Astrocyte (in vitro differentiated cells and primary cell): ENCODE measurements at places on chromosomes 3 and 15.
A peak's percentile ranks its signal among the peaks of the same experiment; 100 is the strongest.

DNA sequence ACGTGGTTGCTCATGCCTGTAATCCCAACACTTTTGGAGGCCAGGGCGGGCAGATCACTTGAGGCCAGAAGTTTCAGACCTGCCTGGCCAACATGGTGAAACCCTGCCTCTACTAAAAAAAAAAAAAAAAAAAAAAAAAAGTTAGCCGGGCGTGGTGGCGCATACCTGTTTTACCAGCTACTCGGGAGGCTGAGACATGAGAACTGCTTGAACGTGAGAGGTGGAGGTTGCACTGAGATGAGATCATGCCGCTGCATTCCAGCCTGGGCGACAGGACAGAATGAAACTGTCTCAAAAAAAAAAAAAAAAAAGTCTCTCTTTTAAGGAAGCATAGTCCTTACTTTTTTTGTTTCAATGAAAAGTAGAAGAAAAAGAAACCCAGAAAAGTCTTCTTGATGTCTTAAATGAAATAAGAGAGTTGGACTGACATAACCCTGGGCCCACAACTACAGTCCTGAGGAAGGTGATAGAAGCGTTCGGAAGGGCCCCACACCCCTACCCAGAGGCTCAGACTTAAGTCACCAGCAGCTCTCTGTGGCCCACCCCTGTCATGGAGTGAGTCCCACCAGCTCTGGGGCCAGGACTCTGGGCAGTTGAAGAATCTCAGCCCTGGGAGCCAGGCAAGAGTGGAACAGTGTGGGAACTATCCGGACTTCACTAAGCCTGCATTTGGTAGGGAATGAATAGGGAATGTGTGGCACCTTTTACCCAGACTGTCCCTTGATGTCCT lies 2.6 kb downstream of the NME9 start:
- DNase-seq = no peak

DNA sequence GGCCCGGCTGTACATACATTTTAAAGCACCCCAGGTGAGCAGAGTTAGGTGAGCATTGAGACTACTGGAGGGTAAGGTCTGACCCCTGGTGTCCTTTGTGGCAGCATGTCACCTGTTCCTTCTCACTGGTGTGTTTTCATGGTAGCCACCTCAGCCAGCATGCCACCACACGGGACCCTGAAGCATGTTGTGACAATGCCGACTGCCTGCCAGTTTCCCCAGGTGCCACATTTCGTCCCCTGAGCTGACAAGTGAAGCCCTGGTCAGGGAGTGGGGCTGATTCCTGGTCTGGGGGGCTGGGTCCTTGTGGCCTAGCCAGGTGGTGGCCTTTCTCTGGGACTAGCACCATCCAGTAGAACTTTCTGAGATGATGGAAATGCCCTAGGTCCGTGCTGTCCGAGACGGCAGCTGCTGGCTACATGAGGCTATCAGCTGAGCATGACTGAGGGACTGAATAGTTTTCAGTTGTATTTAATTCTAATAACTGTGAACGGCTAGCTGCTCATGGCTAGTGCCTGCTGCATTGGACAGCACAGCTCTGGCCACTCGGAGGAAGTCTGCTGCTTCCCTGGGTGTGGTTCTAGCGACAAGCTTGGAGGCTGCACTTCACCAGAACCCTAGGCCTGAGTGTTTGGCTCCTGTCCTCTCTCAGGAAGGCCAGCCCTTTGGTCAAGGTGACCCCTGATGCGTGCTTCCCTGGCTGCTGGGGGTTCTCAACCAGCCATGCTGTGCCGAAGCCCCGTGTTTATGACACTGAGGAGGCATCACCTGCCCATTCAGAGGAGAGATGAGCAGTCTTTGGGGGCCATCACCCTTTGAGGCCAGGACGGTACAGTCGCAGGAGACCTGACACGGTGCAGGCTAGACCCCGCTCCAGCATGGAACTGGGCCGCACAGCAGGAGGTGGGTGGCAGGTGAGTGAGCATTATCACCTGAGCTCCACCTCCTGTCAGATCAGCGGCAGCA lies 3.9 kb downstream of the C3orf22 start:
- no peak for DNase-seq

GRCh38 chr3:150840802-150841515 lies 64.3 kb downstream of the MINDY4B start:
- no peak for DNase-seq

- DNase-seq = peak; percentile 6
Measured at GRCh38 chr15:50888054-50888453, 20.4 kb upstream of the AP4E1 start.

GRCh38 chr15:29687939-29688505 lies 134.2 kb downstream of the TJP1 start:
- no peak for DNase-seq

DNA sequence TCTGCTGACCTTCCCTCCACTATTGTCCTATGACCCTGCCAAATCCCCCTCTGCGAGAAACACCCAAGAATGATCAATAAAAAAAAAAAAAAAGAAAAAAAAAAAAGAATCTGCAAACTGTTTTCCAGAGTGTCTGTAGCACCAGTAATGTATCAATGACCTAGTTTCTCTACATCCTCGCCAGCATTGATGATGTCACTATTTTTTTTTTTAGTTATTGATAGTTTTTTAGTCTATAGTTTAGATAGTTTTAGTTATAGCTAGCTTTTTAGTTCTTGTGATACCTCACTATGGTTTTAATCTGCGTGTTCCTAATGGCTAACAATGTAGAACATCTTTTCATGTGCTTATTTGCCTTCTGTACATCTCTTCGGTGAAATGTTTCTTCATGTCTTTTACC lies 36.1 kb upstream of the XIRP1 start:
- DNase-seq = no peak

DNA sequence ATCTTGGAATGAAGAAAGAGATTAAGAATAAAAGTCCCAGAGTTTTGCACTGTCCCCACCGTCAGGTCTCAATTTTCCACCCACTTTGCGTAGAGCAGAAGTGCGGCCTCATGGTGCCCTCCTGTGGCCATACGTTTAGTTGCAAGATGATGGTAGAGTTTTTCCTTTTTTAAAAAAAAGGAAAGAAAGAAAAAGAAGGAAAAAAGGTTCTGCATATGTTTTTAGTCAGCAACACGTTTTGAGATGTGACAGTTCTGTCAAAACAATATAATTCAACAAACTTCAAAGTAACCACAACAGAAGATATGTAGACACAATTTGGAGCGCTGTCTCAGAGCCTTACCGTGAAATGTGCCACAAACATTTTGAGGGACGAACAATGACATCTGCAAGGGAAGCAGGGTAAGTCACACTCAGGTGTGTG lies 24.6 kb downstream of the EBLN2 start:
- no peak for DNase-seq

DNA sequence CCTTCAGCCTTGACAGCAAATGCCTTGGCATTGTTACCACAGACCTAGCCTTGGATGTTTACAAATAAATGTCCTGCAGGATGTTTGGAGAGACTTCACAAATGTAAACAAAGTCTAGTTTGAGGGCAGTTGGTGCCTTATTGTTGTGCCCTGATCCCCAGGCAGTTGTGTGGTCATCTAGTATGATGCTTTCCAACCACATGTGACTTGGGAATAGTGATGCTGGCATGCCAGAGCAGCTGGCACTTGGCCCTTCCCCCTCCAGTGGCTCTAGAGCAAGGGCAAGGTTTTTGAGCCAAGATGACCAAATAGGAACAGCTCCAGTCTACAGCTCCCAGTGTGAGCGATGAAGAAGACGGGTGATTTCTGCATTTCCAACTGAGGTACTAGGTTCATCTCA lies 258.2 kb downstream of the ADAMTS17 start:
- DNase-seq = no peak

DNA sequence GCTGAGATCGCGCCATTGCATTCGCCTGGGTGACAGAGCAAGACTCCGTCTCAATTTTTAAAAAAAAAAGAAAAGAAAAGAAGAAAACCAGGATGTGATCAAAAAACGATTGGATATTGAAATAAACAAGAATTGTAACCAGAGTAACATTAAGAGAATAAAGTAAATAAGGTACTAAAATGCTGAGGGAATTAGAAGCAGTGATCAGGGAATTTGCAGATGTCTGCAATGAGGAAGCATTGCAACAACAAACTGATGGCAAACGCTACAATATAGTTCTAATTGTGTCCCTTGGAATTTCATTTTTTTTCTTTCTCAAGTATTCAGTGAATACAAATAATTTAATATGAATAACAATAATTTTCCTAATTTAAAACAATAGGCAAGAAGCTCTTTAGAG lies 1077.5 kb downstream of the TBL1XR1 start:
- no peak for DNase-seq

DNA sequence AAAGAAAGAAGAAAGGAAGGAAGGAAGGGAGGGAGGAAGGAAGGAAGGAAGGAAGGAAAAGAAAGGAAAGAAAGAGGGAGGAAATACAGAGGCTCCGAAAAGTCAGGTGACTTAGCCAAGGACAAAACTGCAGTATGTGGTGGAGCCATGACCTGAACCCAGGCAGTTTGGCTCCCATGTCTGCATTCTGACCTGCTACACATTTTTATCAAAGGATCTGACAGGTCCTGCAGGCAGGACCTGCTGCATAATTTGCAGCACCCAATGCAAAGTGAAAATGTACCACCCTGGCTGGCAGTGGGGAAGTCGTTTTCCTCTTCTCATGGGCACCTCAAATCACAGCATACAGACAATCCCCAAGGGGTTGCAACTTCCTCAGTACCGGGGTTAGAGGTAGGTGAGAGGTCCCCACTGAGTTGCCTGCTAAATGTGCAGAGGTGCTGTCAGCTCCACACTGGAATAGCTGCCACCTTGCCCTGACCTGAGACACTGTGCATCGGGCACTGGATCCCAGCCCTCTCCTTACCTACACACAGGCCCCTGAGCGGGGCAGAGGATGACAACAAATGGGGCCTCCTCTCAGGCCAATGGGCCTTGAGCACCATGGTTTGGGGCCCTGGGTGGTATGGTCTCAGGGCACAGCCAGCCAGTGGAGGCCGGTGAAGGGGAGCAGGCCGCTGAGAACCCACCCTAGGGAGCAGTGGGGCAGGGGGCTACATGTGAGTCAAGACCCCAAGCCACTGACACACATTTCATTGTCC lies 175.1 kb downstream of the SHQ1 start:
- no peak for DNase-seq

DNA sequence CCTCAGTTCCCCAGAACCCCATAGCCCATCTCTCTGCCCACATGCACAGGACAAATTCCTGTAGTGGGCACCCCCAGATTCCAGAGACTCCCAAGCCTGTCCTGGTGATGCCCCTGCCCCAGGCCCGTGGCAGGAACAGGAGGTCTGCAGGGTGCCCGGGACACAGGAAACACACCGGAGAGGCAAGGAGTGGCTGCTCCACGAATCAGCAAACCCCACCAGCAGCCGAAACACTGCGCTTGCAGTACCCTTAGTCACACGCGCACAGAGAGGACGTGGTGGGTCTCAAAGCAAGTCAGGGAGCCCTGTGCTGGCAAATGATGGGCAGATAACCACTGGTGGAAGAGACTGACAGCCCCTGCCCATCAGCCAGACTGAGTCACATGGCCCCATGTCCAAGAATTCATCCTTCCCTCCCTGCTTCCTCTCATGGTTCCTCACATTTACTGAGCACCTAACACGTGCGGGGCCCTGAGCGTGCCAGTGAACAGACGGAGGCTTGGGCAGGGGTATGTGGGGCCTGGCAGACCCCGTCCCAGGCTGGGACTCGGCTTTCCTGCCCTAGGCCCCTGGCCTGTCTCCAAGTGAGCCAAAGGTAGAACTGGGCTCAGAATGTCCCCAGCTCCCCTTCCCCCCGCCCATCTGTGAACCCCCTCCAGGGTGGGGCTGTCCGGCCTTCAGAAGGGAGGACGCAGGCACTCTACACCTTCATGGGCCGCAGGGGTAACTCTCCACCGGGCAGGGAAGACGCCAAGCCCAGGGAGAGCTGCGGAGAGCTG lies 130.4 kb upstream of the IQSEC1 start:
- DNase-seq = no peak

- DNase-seq = peak; percentile 40
Measured at GRCh38 chr3:145776782-145777408, 384.1 kb downstream of the PLOD2 start.
